Bronchial epithelial cell (primary cell): ENCODE measurements at places on chromosomes 2 and 18.
A peak's percentile ranks its signal among the peaks of the same experiment; 100 is the strongest.

DNA sequence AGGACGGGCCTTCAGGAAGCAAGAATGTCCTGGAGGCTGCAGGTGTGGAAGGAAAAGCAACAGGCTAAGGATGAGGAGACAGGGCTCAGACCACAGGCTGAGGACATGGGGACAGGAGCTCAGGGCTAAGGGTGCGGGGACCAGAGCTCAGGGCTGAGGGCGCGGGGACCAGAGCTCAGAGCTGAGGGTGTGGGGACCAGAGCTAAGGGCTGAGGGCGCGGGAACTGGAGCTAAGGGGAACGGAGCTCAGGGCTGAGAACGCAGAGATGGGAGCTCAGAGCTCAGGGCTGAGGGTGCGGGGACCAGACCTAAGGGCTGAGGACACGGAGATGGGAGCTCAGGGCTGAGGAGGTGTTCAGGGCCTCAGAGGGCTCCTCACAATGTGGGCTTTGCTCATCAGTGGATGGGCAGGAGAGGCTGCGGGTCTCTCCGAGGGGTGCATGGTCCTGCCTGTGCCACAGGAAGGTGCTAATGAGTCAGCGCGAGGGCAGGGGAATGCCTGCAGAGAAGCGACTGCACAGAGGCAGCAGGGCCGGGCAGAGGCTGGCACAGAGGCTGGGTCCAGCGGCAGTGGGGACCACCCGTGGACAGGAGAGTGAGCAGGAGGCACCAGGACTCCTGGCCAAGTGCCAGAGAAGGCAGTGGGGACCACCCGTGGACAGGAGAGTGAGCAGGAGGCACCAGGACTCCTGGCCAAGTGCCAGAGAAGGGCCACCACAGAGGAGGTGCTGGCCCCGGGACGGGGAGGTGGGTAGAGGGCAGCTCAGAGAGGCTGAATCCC, 271.7 kb downstream of the TWIST2 start:
- no peak for DNase-seq

- DNase-seq, result no peak
These were observed 156.9 kb downstream of the CCBE1 start for GRCh38 chr18:59540346-59540745.

DNA sequence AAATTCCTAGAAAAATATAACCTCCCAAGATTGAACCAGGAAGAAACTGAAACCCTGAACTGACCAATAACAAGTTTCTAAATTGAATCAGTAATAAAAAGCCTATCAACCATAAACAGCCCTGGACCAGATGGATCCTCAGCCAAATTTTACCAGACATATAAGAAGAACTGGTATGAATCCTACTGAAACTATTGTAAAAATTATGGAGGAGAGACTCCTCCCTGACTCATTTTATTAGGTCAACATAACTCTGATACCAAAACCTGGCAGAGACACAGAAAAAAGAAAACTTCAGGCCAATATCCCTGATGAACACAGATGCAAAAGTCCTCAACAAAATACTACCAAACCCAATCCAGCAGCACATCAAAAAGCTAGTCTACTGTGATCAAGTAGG, 11.3 kb downstream of the NT5C1B start:
- DNase-seq, result no peak

DNA sequence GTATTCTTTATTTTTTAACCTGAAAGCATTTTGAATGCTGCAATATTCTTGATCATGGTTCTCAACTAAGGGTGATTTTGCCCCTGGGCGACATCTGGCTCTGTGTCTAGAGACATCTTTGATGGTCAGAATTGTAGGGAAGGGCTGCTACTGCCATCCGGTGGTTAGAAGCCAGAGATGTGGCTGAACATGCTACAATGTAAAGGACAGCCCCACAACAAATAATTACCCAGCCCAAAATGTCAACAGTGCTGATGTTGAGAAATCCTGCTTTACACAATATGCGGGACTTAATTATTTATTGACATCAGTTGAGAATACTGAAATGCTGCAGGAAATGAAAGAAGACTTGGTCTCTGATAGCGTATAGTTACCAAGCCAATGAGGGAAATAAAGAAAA, 37.5 kb upstream of the SERPINB2 start:
- DNase-seq, result peak; percentile 86
